Central memory CD8-positive, alpha-beta T cell (primary cell): ENCODE measurements at places on chromosomes 6 and 20.

DNA sequence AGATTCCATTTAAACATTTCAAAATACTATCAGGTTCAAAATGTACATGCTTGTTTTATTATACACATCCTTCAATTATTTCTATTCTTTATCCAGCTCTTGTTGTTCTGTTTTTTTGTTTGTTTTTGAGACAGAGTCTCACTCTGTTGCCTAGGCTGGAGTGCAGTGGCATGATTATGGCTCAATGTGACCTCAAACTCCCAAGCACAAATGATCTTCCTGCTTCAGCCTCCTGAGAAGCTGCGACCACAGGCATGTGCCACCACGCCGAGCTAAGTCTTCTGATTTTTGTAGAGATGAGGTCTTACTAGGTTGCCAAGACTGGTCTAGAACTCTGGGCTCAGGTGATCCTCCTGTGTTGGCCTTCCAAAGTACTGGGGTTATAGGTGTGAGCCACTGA is 44.1 kb upstream of the SMIM29 start:
- DNase-seq: no peak
- no peaks in the 10 kb centered on the region for H3K27me3 ChIP-seq
- H3K27ac ChIP-seq: no peak overlapping the region
- H3K4me1 ChIP-seq: peaks cover 18% of the 10 kb centered on the region

DNA sequence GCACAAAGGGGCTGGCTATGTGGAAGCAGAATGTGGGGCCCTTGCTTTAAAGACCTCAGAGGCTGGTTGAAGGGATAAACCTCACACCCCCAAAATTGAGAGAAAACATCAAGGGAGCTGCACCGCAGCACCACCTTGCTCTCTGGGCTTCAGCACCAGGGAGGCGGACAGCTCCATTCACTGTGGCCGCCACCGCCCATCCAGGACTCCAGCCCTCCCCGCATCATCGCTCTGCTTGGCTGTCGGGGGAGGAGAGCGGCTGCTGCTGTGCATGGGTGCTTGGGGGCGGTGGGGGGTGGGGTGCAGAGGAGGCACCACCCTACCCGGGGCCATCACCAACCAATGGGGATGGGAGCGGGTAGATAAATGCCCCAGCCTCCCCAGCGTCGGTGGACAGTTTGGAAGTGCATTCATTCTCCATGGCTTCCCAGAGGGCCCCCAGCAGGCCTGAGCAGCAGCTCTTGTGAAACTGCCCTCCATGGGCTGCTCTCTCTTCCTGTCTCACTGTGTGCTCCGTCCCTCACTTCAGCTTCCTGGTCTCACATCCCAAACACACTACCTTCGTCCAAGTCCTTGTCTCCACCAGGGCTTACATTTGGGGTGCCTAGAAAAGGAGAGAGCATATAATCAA is 75.7 kb upstream of the BHLHE23 start:
- no peak overlapping the region for H3K4me3 ChIP-seq
- no peaks in the 10 kb centered on the region for H3K4me1 ChIP-seq
- DNase-seq: no peak
- H3K27me3 ChIP-seq: peaks cover 72% of the 10 kb centered on the region
- peaks cover 5% of the 10 kb centered on the region for H3K36me3 ChIP-seq

DNA sequence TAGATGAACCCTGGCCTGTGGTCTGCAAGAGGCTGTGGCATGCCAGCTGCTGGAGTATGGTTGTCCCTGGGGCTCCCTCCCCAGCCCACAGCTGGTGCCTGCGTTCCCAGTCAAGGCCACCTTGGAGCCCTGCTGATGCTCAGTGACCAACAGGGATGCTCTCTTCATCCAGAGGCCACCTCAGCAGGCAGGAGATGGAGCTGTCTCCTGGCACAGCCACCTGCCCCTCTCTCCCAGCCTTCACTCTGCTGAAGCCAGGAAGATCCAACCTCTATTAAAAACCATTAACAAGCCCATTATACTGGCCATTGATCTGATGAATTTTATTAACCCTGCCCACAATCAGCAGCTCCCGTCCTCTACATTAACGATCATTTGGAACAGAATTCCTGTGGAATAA is 40.4 kb downstream of the ADTRP start:
- no peak for DNase-seq
- no peaks in the 10 kb centered on the region for H3K36me3 ChIP-seq
- H3K27ac ChIP-seq: no peak overlapping the region
- no peaks in the 10 kb centered on the region for H3K4me1 ChIP-seq
- H3K27me3 ChIP-seq: peaks cover 50% of the 10 kb centered on the region

DNA sequence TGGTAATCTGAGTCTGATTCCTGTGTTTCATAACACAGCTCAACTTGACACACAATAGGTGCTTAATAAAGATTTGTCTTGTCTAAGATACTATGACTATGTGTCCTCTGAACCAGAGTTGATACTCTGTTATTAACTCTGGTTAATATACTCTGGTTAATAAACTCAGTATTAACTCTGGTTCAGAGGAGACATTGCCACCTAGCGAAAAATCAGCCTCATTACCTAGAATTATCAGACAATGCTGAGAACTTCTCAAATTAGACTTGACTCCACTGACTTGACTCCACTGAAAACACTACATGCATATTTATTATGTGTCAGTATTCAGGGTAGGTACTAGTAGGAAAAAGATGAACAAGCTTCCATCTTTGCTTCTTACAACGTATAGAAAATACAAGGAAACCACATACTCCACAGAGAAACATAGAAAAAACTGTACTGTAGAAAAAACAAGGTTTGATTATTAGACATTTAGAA is 73.9 kb downstream of the AHI1 start:
- H3K36me3 ChIP-seq: peaks cover 3% of the 10 kb centered on the region
- DNase-seq: no peak
- H3K4me1 ChIP-seq: no peaks in the 10 kb centered on the region
- H3K4me3 ChIP-seq: no peak overlapping the region
- no peaks in the 10 kb centered on the region for H3K27me3 ChIP-seq
- H3K27ac ChIP-seq: no peak overlapping the region

DNA sequence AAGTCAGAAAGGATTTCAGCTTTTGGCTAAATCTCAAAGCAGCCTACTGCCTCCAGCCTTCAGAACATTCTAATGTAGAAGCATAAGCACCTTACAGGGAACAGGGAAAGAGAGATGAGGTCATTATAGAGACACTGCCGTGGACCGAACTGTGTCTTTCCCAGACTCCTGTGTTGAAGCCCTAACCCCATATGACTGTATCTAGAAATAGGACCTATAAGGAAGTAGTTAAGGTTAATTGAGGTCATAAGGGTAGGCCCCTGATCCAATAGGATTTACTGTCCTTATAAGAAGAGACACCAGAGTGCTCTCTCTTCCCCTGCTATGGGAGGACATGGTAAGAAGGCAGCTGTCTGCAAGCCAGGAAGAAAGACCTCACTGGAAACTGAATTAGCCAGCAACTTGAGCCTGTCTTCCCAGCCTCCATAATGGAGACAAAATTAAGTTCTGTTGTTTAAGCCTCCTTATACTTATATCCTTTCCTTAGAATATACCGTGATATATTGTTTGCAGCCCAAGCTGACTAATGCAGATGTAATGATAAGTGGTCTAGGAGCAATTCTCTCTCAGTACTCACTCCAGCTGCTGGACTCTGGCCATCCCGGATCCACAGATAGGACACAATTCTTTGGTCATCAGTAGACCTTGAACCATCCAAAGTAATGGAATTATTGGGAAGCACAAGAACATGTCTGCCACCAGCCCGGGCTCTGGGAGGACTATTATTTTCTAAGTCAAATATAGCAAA is 71.4 kb downstream of the ALDH5A1 start:
- no peak overlapping the region for H3K4me3 ChIP-seq
- H3K27ac ChIP-seq: no peak overlapping the region
- no peaks in the 10 kb centered on the region for H3K36me3 ChIP-seq
- H3K27me3 ChIP-seq: peaks cover 31% of the 10 kb centered on the region
- DNase-seq: no peak
- H3K4me1 ChIP-seq: no peaks in the 10 kb centered on the region

- no peaks in the 10 kb centered on the region for H3K4me1 ChIP-seq
- H3K4me3 ChIP-seq: no peak overlapping the region
- H3K27ac ChIP-seq: no peak overlapping the region
Observed at GRCh38 chr6:36852481-36853147, 13.4 kb upstream of the CPNE5 start.

DNA sequence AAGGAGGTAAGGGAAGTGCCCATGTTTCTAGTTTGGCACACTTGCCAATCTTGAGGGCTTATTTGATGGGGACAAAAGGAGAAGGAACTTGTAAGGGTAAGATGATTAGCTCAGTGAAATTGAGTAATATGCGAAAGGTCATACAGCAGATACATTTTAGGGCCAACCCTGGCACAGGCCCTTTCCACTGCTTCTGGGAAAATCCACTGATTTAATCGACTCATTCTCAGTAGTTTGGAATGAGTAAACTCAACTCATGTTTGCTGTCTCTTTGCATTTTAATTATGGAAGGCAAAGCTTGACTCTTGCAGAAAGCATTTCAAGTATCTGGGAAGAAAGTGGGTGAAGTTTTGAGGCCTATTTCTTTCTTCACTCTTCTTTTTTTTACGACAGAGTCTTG is 20.0 kb downstream of the PHF20 start:
- no peak overlapping the region for H3K4me3 ChIP-seq
- peak overlapping the region; percentile 20 for H3K27ac ChIP-seq
- H3K27me3 ChIP-seq: no peaks in the 10 kb centered on the region
- DNase-seq: no peak

GRCh38 chr20:38764567-38765318 is 16.5 kb downstream of the ACTR5 start:
- no peak overlapping the region for H3K27ac ChIP-seq
- peaks cover 41% of the 10 kb centered on the region for H3K36me3 ChIP-seq
- H3K27me3 ChIP-seq: no peaks in the 10 kb centered on the region
- H3K4me3 ChIP-seq: no peak overlapping the region

- H3K27me3 ChIP-seq: no peaks in the 10 kb centered on the region
- no peak overlapping the region for H3K27ac ChIP-seq
- H3K4me3 ChIP-seq: no peak overlapping the region
- H3K36me3 ChIP-seq: peaks cover 2% of the 10 kb centered on the region
- no peak for DNase-seq
- peaks cover 51% of the 10 kb centered on the region for H3K4me1 ChIP-seq
Observed at GRCh38 chr6:143601504-143601903, 76.3 kb upstream of the PHACTR2 start.

- H3K27me3 ChIP-seq: no peaks in the 10 kb centered on the region
- H3K4me3 ChIP-seq: peak within 1 kb of the TSS; percentile 96
- H3K27ac ChIP-seq: peak within 1 kb of the TSS; percentile 99
- peaks cover 38% of the 10 kb centered on the region for H3K36me3 ChIP-seq
- H3K4me1 ChIP-seq: peaks cover 53% of the 10 kb centered on the region
Observed at GRCh38 chr20:36645998-36646397, at the start of gene SLA2. TSS of gene SLA2 (minus strand) at chr20:36646196. CDS start at chr20:36641335, 4,861 bp downstream.

GRCh38 chr20:60261333-60261732 is 303.1 kb downstream of the CDH26 start:
- no peaks in the 10 kb centered on the region for H3K4me1 ChIP-seq
- H3K36me3 ChIP-seq: no peaks in the 10 kb centered on the region
- H3K27me3 ChIP-seq: no peaks in the 10 kb centered on the region
- H3K27ac ChIP-seq: no peak overlapping the region
